Right cardiac atrium (tissue), 5 donors: ENCODE measurements at places on chromosomes 5 and 9.
A peak's percentile ranks its signal among the peaks of the same experiment; 100 is the strongest.

- no peak for DNase-seq
These were observed 1.1 kb downstream of the IL4 start for GRCh38 chr5:132674671-132675506.

DNA sequence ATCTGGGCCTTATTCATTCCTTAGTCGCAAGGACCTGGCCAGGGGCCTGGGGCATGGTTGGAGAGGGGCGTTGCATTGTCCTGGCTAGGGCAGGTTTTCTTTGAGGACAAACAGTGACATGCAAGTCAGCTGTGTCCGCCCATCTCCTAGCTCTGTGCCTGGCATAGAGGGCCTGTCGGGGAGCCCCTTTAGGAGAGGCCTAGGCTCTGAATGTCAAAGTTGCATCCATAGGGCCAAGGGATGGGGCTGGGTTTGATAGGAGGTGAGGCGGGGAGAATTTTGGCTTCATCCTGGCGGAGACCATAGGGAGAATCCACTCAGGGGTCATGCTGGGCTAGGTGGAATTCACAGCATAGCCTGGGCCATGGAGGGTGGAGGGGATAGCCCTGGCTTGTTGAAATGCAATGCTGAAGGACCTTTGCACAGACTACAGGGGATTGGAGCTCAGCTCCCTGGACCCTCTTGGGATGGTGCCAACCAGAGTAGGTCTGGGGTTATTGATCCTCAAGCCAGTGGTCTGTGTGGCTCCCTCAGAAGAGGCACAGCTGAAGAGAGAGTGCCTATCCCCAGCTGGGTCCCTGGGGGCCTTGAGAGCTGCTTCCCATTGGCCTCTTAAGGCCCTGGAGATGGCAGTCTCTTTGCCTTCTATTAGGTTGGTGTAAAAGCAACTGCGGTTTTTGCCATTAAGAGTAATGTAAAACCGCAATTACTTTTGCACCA is 104.0 kb downstream of the RGS3 start:
- DNase-seq, result no peak

DNA sequence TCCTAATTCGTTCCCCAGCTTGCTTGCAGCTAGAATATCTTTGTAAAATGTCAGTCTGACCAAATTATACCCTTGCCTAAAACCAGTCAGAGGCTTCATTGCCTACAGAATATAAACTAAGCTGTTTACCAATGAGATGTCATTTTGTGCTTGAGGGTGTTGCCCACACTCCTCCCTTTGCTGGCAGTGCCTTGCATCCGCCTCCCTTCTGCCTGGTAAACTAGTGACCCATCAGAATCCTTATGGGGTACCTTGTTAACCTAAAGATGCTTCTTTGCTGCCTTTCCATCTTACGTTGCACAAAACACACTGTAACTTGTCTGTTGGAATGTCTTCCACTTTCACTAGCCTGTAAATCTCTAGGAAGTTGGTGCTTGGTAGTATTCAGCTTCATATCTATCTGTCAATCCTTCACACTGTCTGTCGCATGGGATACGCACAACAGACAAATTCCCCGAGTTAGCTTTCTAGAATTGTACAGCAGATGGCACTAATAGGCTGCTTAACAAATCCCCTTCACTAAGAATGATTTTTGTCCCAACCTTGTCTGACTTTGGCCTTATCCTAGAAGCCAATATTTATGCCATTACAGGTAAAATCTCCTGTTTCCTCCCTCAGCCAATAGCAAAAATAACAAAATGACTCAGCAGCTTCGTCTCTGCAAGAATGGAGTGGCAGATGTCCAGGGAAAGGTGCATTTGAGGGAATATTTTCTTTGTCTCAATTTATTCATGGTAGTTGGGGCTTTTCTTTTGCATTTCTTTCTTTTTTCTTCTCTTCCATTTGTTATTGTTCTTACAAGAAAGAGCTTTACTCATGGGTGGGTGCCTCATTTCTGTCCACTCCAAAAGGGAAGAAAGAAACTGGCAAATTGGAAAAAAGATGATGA is 3.0 kb downstream of the NUDT2 start:
- no peak for DNase-seq

- peak; percentile 67 for DNase-seq
These were observed 12.9 kb downstream of the ABCA1 start for GRCh38 chr9:104915049-104915448.

DNA sequence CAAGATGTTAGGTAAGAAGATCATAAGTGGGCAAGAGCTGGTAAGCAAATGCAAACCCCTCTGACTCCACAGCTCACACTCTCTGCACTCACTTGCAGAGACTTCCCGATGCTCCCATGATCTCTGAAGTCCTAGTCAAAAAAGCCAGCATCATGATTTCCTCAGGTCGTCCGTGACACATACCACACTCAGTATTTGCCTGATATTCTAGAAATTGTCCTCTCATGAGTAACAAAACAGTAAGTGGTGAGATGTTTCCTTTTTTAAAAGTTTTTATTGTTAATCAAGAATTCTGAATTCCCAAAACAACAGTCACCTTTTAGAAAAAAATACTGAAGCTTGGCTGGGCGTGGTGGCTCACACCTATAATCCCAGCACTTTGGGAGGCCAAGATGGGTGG is 194.6 kb downstream of the DENND1A start:
- DNase-seq, result no peak

GRCh38 chr5:152599096-152599495 is 194.0 kb upstream of the NMUR2 start:
- no peak for DNase-seq

DNA sequence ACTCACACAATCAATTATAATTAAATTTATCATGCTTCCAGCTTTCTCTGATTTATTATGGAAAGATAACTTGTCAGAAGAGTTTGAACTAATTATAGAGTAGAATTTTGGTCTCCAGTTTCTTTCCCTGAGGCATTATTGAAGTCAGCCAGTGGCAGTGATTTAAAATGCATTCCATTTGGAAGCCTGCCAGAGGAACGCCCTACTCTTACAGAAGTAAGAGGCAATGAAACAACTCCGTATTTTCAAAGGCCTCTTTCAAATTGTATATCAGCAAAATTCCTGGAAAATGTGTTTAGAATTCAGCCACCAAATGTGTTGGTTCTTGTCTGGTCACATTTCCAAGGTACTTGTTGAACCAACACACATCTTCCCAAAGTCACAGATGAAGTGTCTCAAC is 640.9 kb downstream of the SEMA5A start:
- no peak for DNase-seq

- no peak for DNase-seq
These were observed 2.6 kb downstream of the FOXI1 start for GRCh38 chr5:170108266-170108785.
